Mammary epithelial cell (primary cell): ENCODE measurements at places on chromosomes 1 and 21. TPM values are rescaled to one million over a fixed set of nuclear protein-coding genes. Genes with fewer than 3 reads are reported as not detected.

The TMCO4 gene
- 4.5 and 5.7 TPM in 2 replicates for total RNA-seq

The CBR3 gene
- 1.2 TPM for total RNA-seq

The DMRTA2 gene
- not detected in 2 replicates for total RNA-seq

The EDN2 gene
- 0.45 and 0.56 TPM in 2 replicates for total RNA-seq

The HOOK1 gene
- total RNA-seq, result 8.5 and 9.6 TPM in 2 replicates

The ZMYM4 gene
- total RNA-seq, result 34.3 TPM

The KCNK2 gene
- 0.67 TPM for total RNA-seq

The TNFRSF9 gene
- not detected for total RNA-seq

The LCE2B gene
- not detected in 2 replicates for total RNA-seq

The SPRR3 gene
- not detected in 2 replicates for total RNA-seq

The TRMT1L gene
- 23.0 TPM for total RNA-seq

The MCOLN3 gene
- total RNA-seq, result 21.2 TPM
